Stimulated activated CD4-positive, alpha-beta T cell treated with anti-CD3 and anti-CD28 coated beads, Interleukin-1b, Interleukin-23, amount 100 ng/mL, for 1 hour (primary cell): ENCODE measurements at places on chromosomes 6 and 20.

DNA sequence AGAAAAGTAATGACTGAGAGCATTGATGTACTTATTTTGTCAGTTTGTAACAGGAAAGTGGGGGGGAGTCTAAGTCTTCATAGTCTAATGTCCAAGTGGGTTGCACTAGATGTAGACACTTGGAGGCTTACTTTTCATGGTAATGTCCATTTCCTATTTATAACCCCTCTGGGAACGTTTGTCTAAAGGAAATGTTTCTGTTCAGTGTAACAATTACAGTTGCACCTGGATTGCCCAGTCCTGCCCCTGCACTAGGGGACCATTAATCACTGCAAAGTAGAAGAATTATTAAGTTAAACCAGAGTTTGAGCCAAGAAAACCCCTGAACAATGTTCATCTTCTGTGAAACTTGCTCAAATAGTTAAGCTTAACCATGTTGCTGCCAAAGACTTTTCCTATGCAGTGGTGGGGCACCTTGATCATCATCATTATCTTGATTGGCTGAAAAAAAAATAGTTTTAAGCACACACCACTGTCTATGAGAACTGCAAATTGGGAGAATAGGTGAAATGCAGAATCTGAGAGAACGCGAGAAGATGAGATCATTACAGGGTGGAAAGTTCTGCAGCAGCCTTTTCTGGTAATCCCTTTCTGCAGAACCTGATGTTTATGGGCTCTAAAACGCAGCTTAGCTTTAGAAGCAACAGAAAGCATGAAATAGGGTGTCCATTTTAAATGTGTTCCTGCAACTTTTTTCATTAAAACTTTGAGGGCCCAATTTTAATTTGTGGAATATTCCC is 106.0 kb downstream of the ZNF217 start:
- DNase-seq: no peak

GRCh38 chr6:7087491-7087979 is 20.2 kb upstream of the RREB1 start:
- DNase-seq: no peak

- DNase-seq: no peak
Observed at GRCh38 chr6:44101832-44102231, 25.4 kb downstream of the MRPL14 start.

GRCh38 chr20:48155268-48155667 is 370.0 kb upstream of the SULF2 start:
- no peak for DNase-seq

- no peak for DNase-seq
Observed at GRCh38 chr6:109296452-109296851, 85.8 kb downstream of the CD164 start.

GRCh38 chr6:33290459-33290858 is 1.1 kb downstream of the PFDN6 start:
- DNase-seq: no peak

DNA sequence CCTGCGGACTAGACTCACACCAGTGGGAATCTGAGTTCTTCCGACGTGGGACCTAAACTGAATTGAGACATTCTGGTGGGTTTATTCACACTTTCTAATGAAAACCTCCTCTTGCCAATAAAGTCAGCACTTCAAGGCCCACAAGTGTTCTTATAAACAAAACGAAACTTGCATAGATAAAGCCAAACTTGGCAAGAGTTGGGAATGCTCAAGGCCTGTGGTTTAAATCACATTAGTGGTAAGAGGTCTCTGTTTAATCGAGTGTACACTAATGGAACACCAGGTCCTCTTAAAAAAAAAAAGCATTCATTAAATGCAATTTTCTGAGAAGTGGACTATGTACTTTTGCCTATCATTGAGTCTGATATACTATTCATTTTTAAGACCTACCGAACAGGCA is 143.3 kb downstream of the SMOC2 start:
- DNase-seq: no peak

- DNase-seq: no peak
Observed at GRCh38 chr20:63216849-63217471, 1.0 kb upstream of the YTHDF1 start.

DNA sequence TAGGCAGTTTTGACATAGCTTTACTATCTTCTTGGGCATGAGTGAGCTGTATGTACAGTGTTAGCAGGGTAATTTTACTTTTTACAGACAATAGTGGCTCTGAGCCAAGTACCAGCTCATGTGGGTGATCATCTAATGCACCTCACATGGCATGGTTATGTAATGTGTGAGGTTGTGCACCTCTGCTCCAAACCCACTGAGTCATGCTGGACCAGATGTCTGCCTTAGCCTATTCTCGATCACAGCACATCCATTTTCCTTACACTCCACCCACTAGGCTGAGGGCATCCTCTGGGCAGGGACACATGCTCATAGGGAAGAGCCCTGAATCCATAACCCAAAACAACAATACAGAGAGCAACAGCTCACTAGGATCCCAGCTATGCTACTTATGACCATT is 71.6 kb upstream of the FBXL4 start:
- no peak for DNase-seq

DNA sequence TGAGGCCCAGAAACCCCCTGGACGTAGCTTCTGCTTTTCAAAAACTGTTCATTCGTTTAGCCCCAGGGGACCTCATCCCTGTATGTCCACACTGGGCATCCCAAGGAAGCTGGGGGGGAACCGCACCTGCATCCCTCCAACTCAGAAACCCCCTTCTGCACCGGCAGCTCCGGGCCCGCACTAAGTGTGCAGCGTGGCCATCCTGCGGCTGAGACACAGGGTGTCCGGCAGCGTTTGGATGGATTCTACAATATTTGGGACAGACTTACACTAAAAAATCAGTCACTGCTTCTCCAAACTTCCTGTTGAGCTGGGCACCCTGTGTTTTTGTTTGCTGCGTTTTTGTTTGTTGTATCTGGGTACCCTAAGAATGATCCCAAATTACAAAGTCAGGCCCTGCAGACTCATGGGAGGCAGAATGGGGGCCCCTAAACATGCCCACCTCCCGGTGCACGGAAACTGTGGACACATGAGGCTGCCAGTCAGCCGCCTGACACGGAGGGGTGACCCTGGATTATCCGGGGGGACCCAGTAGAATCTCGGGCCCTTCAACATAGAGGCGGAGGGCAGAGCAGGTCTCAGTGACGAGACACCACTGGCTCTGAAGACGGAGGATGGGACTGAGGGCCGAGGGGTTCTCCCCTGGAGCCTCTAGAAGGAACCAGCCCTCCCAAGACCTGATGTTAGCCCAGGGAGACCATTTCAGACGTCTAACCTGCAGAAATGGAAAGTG is 88.2 kb upstream of the BHLHE23 start:
- no peak for DNase-seq

DNA sequence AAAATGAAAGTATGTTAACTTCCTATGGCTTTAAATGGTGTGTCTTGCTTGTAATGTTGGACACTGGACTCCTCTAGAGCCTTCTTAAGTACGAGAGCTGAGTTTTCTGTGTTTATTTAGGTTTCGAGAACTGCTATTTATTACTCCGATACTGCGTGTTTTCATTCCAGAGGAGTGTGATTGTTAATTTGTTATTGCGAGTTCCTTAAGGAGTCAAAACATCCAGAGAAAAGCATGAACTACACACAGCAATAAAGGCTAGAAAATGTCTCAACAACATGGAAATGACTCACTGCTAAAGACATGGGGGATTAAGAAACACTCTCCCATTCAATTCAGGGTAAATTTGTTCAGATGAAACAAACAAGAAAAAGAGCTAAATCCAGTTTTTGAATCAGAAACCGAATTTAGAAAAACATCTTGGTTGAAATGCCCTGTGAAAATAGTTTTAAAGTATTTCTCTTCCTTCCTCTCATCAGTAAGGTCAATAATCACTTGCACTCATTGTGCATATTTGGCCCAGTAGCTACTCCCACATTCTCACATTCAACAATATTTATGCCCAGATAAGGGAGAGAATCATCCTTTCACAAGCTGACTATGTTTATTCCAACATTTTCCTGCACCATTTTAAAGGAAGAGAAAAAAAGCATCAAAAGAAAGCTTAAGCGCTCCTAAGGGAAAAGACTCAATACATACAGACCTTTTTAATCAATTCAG is 36.0 kb downstream of the ATXN1 start:
- DNase-seq: no peak

DNA sequence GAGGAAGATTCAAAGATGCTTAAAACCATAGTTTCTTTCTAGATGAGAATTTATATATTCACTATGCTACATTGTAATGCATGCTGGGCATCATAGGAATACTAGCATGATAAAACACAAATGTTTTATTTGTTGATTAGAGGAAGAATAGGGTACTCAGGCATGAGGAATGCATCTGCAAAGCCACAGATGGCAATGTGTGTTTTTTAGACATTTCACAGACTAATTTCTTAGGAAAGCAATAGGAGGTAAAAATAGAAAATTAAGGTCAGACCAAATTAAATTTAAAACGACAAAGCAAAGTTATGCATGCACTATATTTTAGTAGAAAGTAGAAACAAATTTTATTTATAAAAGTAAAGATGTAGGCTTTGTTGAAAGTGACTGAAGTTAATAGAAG is 2.1 kb downstream of the TTK start:
- DNase-seq: no peak

DNA sequence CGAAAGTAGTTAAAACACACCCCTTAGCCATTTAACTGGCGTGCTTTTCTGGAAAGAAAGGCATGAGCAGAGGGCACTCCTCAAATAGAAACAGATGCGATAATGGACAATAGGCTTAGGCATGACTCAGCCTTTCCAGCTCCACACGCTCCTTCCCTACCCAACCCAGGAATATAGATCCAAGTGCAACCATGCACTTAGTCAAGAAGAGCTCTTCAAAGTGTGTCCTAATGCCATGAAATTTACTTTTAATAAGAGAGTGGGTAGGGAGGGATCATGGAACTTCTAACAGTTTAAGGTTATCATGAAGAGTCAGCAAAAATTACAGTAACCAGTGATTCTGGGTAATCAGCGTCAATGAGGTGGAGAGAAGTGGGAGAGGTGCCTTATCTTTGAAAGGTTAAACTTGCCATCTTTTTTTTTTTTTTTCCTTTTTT is 2.4 kb upstream of the EFHC1 start:
- DNase-seq: no peak

DNA sequence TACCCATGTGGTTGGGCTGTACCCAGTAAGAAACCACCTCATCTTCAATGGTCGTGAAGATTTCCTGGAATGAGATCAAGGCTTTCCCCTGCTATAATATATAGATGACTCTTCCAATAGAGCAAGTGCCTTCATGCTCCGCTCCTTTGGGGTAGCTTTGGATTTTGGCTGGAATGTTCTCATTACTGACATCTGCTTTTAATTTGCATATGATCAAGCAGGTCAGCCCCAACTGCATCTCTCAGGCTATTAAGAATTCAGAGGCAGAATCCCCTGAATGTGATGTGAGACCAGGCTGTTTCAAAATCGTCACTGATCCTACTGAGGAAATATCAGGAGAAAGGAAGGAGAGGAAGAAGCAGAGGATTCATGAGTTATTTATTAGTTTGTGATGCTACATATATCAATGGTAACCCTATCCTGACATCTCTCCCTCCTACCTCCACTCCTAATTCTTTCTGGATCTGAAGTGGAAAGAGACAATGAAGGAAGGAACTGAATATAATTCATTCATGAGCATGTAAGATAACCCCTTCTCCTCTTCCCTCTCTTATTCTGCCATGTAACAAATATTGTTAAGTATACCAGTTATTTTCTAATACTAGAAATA is 47.6 kb upstream of the FUCA2 start:
- DNase-seq: no peak

DNA sequence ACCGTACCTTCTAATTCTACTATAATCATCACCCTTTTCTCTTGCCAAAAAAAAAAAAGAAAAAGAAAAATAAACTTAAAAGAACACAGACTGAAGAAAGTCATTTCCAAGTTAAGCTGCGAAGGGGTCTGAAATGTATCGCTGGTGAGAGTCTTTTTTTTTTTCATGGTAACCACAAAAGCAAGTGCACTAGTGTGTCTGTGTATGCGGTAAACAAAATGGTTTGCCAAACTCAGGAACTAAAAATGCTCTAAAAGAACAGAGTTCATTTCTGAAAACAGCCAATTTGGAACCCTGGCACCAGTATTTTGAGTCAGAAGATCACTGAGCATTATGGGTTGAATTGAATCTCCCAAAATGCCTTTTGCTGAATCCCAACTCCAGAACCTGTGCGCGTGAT is 46.6 kb downstream of the CDH4 start:
- no peak for DNase-seq

GRCh38 chr6:165117121-165117520 is 192.3 kb downstream of the C6orf118 start:
- no peak for DNase-seq

DNA sequence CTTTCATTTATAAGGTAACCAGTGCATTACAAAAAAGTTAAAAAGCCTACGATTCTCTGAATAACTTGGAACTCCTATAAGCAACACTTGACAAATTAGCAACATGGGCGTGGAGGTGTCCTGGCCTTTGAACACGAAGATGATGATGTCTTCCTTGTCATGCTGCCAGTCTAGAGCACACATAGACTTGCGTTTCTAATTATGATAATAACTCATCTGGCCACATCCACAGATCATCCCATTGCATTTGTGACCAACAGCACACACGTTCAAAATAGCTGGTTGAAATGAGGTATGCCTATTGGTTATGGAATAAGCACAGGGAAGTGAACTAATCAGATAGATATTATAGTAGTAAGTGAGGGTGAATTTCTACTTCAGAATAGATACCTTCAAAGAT is 608.9 kb downstream of the PRKN start:
- no peak for DNase-seq

GRCh38 chr6:137904822-137905617 is 38.0 kb downstream of the TNFAIP3 start:
- DNase-seq: no peak

GRCh38 chr6:28369463-28369862 is 19.7 kb downstream of the ZKSCAN3 start:
- DNase-seq: no peak

DNA sequence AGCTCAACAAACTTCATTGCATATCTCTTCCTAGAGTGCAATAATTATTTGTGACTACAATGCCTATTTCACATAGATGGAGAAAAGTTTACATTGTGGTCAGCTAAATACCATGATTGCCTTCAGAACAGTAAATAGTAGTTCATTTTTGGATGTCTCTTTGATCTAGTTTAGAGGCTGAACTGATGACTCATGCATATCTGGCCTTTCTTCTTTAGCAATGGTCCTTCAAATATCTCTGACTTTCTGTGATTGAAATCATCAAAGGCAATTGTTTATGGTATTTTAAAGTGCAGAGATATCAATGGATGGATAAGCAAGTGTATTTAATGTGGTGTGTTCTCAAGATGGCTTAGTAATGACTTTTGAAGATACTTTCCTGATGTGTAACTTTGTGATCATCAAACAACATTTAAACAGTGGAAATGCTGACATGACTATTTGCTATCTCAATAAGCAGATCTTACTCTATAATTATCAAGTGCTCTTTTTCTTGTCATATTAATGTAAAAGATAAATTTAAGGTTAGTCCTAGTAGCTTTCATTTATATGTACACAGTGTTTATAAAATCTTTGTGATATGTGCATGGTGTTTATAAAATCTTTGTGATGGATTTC is 523.7 kb upstream of the SLC35B3 start:
- no peak for DNase-seq

- DNase-seq: no peak
Observed at GRCh38 chr6:36720251-36721141, 22.9 kb downstream of the RAB44 start.

- DNase-seq: no peak
Observed at GRCh38 chr20:45407067-45407745, 883 bp upstream of the DBNDD2 start.

GRCh38 chr6:146542881-146543210 is 787 bp upstream of the RAB32 start:
- no peak for DNase-seq
